CD4-positive, alpha-beta T cell treated with Interleukin-1 beta for 1 hour (primary cell): ENCODE measurements at places on chromosomes 2 and 18.

- DNase-seq, result no peak
These were observed 21.9 kb upstream of the ID2 start for GRCh38 chr2:8659735-8660492.

DNA sequence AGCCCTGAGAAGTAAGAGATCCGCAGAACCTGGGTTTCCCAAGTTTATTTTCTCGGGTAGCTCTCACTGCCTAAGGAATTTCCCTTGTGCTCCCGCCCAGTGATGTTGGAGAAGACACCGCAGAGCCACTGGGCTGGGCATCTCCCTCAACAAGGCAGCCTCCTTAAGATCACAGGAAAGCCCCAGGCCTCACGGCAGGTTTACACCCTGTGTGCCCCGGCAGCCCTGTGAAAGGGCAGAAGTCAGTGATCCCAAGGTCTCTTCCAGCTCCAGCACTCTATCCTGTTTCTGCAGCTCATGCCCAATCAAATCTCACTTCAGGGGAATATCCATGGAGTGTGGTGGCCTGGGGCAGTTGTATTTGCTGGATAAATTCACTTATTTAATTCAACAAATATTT, 66.5 kb downstream of the ACTR2 start:
- DNase-seq, result no peak

DNA sequence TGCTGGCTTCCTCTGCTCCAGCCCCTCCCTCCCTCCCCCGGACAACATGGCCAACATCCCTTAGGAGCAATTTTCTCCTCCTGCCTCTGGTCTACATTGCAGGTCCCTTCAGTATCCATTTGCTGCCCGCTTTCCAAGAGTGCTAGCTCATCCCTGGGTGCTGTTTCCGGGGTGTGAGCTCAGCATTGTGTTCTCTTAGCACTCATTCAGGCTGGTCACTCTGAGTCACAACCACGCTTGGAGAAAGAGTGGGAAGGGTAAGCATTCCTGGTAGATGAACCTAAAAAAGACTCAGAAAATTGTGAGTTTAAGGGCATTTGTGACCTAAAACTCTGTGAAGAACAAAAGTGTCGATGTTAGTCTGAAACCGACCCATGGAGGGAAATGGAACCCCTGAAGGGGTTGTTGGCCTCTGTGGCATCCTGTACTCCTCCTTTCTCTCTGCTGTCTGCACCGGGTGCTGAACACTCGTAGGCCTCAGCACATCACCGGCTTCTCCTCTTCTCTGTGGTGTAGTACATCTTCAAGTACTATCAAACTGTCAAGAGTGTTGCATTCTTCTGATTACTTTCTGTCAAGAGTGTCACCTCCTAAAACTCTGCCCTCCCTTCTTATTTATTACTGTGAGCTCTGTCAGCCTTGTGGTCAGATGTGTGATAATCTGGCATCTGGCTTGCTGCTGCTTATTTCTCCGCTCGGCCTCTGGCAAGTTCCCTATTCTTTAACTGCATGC, 73.0 kb downstream of the CTNNA2 start:
- DNase-seq, result no peak

GRCh38 chr2:239283288-239283945, 117.4 kb downstream of the HDAC4 start:
- no peak for DNase-seq

GRCh38 chr2:25339791-25340180, 1.9 kb downstream of the DNMT3A start:
- no peak for DNase-seq

DNA sequence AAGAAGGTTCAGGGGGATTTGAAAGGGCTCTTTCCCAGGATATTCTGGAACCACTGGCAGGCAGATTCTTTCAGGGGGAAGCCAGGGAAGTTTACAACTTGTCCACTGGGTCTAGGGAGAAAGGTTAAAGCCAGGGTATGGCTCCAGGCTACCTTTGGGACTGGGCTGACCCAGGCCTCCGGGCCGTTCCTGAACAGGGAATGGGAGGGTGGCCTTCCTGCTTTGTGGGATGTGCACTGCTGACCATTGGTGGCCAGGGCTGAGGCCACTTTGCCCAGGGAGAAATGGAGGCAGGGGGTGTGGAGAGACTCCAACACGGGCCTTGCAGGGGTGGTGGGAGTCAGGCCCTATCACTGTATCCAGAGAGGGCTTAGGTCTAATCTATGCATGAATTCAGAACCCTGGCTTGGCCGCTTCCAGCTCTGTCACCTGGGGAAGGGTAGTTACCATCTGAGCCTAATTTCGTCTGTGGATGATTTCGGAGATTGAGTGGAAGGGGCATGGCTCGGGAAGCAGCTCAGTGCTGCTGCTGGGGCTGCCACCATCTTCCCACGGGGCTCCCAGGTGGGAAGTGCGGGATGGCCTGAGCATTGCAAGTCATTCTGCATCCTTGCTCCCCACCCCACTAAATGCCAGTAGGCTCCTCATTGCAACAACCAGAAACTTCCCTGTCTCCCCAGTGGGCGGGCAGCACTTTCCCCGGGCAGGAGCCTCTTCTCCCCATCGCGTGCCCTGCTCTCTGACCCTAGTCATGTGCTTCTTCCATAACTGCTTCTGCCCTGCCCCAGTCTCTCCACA, 57.1 kb upstream of the OTOF start:
- DNase-seq, result no peak

- no peak for DNase-seq
These were observed 335.2 kb downstream of the KCNJ3 start for GRCh38 chr2:155033652-155034051.

- no peak for DNase-seq
These were observed 34.1 kb downstream of the NOP58 start for GRCh38 chr2:202299712-202300111.

- DNase-seq, result no peak
These were observed 99.5 kb upstream of the MAP3K20 start for GRCh38 chr2:172976116-172976515.

- DNase-seq, result no peak
These were observed 18.9 kb downstream of the LTBP1 start for GRCh38 chr2:32965523-32966171.

- DNase-seq, result peak; percentile 33
These were observed 1.4 kb upstream of the SERTAD2 start for GRCh38 chr2:64655018-64655664.

GRCh38 chr18:38851526-38851925, 1285.9 kb upstream of the CELF4 start:
- no peak for DNase-seq

DNA sequence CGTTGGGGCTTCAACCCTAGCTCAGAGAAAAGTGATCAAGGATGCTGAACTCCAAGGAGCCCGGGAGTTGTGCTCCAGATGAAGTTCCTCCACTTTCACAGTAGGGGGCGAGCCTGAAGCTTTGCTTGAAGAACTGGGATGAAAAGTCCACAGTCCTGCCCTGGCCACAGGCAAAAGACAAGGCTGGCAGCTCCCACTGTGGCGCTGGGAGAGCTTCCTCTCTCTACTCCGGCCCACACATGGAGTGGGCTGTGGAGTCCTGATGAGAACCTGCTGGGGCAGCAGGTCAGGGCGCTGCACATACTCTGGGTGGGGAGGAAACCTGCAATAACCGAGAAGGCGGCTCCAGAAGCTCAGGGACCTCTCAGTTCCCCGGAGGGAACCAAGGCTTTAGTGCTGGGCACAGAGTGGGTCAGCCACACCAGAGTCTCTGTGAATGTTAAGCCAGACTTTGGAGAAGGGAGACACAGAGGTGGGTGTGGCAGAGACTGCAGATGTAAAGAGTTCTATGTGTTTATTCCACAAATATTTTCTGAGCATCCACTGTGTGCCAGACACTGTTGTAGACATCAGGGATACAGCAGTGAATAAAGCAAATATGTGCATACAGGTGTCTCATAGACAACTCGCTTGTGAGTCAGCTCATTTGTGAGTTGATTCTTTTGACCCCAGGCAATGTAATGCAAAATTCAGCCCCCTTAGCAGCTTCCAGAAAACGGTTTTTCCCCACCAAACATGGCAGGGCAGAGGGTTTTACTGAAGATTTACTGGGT, 48.0 kb upstream of the MRPL33 start:
- peak; percentile 26 for DNase-seq

DNA sequence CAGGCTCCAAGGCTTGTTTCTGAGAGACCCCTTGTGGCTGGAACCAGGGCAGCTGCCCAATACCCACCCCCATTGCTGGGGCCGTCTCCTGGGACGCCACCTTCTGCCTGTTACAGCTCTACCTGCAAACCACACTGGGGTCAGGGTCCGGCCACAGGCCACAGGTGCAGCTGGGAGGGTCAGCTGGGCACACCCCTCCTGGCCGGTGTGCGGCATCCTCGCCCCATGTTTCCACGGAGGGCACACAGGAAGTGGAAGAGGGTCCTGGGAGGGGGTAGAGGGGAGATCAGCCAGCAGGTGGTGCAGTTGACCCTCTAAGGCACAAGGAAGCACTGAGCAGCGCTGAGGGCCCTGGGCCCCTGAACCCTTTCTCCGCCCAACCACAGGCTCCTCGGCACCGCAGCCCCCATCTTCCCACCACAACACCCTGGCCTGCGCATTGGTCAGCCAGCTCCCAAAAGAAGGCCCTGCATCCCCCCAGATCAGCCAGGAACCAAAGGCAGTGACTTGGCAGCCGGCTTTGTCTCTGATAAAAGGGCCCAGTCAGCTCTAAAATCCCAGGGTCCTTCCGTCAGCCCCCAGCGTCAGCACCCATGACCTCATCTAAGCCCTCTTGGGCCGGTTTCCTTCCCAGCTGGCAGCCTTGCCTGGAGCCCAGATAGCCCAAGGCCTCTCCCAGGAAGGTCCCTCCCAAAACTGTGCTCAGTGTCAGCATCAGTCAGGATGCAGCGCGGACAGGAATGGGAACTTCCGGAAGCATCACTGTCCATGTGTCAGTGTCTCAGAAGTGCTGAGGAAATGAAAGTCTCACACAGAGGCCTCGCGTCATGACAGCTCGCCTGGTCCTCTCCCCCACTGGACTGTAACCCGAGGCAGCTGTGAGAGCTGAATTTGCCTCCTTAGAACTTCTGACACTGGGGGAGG, 1.7 kb downstream of the ERFE start:
- DNase-seq, result peak; percentile 17

DNA sequence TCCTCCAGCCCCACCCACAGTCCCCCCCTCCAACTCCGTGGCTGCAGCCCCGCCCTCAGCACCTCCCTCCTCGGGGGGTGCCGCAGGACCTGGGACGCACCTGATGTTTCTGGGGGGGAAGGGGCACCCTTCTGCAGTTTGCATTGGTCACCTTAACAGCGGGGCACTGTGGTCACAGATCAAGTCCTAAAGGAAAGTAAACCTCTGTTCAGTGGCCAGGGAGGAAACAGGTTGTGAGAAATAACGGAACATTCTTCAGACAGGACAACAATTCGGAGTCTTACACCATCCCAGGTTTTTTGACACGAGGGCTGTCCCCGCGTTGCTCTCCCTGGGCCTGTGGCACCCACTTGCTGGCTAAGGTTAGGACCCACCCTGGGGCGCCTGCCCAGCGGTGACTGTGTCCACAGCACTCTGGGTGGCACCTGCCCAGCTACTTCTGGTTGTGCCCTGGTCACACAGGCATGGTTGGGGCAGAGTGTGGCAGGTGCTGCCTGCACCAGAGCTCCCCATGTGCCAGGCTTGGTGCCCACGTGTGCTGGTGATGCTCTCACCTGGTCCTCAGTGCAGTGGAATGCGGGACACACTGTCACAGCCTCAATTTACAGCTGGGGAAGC, 93.5 kb upstream of the OTOS start:
- no peak for DNase-seq

- no peak for DNase-seq
These were observed 218.3 kb upstream of the RND3 start for GRCh38 chr2:150705767-150706166.

GRCh38 chr18:46736135-46736534, 20.7 kb downstream of the ST8SIA5 start:
- DNase-seq, result no peak

GRCh38 chr2:117661619-117662018, 152.9 kb upstream of the DDX18 start:
- no peak for DNase-seq

DNA sequence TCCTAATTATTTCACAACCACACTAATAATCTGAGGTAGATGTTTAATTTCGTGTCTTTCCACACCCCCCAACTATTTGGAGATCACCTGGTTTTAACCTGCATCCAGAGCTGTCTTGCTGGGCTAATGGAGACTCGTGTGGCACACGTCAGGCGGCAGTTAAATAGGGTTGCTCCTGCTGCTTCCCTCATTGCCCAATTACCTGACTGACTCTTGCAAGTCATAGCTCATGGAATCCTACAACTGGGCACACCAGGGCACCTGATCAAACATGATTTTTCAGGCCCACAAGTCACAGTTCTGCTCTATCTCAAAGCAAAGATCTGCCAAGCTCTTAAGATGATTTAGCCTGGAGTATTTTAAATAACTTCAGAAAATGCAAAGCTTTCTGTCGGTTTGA, 1430.4 kb upstream of the ACVR2A start:
- DNase-seq, result no peak

GRCh38 chr18:35507192-35507591, 9.4 kb upstream of the INO80C start:
- DNase-seq, result no peak

DNA sequence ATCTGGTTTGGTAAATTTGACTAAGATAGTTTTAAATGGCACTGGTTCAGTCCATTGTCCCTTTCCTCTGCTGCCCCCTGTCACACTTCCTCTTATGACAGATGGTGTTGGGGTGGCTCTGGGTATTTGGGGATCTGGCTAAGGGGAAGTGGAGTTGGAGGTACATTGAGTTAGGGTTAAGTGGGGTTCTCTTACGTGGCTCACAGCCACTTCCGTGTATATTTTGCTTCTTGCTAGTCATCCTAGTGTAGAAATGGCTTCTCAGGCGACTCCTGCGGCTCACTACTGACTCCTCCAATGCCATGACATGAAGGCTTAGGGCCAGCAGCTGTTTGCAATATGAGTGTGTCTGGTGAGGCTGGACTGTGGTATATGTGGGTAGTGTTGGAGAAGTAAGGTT, 187.0 kb downstream of the HAUS1 start:
- peak; percentile 32 for DNase-seq

GRCh38 chr18:13403786-13404549, 185.4 kb downstream of the LDLRAD4 start:
- DNase-seq, result no peak

GRCh38 chr18:74171910-74172606, 23.7 kb downstream of the TIMM21 start:
- no peak for DNase-seq
